Activated CD4-positive, alpha-beta T cell treated with anti-CD3 and anti-CD28 coated beads, Interleukin-2, amount 50 U/mL, for 1 hour (primary cell): ENCODE measurements at places on chromosomes 5 and 9.

- DNase-seq: no peak
Measured at GRCh38 chr9:129280236-129280622, 102.2 kb upstream of the IER5L start.

DNA sequence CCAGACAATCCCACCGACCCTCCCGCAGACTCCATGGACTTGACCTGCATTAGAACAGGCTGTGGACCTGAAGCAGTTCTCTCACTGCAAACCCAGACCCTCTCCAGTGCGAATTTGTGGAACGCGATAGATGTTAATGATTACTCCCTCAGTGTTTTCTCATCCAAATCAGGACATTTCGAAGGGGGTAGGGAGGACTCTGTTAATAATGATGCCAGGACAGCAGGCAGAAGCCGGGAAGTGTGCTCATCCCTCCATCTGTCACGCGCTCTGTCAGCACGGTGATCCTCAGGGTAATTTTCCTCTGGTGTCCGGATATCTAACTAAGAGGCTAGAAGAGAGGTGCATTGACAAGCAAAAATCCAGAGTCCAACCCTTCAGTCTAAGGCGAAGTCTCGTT, 18.8 kb downstream of the RAPGEF1 start:
- DNase-seq: no peak

- peak; percentile 34 for DNase-seq
Measured at GRCh38 chr9:88593537-88594185, 58.7 kb downstream of the NXNL2 start.

DNA sequence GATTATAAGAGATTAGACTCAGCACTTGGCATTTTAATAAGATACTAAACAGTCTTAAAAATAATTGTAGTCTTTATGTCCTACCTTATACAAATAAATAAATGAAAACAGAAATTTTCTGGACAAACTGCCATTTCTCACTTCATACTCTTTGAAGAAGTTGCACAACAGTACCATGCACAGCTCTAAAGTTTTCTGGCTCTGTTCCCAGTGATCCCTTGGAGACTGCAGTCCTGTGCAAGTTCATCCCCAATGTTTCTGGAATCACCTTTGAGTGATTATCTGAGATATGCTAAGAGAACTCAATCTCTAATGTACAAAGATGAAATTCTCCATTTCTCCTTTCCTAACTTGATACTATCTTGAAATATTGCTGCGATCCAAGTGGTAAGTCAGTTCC, 330.4 kb upstream of the EDIL3 start:
- DNase-seq: no peak

GRCh38 chr5:58105836-58106235, 354.1 kb downstream of the PLK2 start:
- DNase-seq: no peak

- no peak for DNase-seq
Measured at GRCh38 chr5:125357660-125358059, 611.2 kb upstream of the ZNF608 start.

GRCh38 chr9:95132366-95133324, 184.9 kb downstream of the FANCC start:
- DNase-seq: no peak

DNA sequence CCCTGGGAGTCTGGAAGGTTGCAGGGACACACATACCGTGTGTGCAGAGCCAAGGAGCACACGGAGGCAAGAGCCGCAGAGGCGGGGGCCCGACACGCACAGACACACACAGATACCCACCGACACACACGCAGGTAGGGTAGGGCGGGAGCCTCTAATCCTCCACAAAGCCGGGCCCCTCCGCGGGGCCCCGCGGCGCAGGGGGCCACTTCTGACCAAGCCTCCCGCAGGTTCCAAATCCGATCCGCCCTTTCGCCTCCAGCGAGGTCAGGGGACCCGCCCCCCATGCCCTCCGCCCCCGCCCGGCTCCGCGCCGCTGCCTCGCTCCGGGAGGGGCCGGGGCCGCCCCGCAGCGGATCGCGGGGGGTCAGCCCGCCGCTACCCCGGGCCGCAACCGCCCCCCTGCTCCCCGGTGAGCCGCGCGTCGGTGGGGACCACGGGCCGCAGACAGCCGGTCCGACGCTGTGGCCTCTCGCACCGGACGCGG, 1.4 kb upstream of the LMX1B start:
- DNase-seq: no peak

DNA sequence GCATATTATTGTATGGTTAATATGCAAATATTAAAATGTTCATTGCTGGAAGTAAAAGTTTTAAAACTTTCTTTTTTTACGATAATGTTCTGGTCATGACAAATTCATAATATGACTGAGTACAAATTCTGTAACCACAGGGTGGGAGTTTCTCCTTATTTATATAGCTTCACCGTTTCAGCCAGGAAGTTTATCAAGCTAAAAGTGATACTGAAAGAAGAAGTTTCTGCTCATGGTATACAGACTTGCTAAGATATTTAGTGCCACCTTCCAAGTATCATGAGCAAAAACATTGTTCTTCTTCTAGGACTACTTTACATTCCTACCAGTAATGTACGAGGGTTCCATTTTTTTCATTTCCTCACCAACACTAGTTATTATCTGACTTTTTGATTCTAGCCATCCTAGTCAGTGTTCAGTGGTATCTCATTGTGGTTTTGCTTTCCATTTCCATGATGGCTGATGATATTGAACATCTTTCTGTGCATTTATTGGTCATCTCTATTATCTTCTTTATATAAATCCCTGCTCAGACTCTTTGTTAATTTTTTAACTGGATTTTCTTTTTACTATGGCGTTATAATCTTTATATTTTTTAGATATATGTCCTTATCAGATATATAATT, 94.2 kb upstream of the PRRC1 start:
- DNase-seq: no peak

DNA sequence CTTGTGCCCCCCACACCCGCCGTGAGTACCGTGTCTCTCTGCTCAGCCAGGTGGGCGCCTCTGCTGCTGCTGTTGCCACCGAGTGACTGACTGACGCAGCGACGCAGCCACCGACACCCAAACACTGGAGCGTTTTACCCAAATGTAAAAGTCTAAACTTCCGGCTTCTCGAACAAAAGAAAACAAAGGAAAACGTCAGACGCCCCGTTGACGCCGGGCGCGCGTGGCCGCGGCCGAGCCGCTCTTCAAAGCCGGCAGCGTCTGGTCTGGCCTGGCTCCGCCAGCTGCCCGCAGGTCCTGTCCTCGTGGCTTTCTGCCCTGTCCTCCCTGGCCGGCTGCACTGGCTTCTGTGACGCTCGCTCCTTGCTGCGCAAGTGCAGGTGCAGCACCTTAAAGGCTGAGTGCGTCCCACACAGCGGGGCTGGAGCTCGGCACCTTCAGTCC, 41.4 kb upstream of the CLPTM1L start:
- DNase-seq: peak; percentile 76

- no peak for DNase-seq
Measured at GRCh38 chr5:56696900-56697299, 118.4 kb upstream of the MAP3K1 start.

DNA sequence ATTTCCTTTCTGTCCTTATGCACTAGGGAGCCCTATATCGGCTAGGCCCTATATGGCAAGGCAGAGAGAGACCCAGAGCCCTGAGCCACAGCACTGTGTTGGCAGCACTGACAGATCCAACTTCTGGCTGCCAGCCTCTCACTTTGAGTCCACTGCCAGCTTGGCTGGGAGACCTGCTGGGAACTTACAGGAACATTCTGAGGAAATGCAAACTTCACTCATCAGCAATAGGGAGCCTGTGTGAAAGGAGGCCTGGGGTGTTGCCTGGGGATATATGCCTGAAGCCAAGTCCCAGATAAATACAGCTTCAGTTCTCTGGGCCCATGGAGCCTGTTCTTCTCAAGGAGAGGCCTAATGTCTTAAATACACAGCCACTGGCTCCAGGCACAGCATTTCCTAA, 78.0 kb downstream of the ADRB2 start:
- no peak for DNase-seq

GRCh38 chr5:57906671-57907070, 424.1 kb upstream of the ACTBL2 start:
- no peak for DNase-seq
